ENCODE measurements at places on chromosomes 4 and X.

- no peak for DNase-seq
Measured at GRCh38 chrX:119647552-119648420, 41.6 kb upstream of the NKRF start.

DNA sequence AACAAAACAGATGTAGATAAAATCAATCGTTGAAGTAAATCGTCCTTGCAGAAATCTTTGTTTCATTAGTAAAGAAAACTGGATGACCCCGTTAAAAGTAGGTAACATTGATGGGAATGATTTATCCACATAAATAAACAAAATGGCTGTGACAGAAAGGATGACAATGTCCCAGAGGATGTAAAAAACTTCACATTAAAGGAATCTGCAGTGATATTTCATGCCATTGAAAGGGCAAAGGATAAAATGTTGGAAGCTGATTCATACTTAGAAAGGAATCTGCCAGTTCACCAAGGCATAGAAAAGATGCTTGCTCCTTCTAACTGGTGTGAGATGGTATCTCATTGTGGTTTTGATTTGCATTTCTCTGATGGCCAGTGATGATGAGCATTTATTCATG is 24.2 kb upstream of the EPGN start:
- no peak for DNase-seq

DNA sequence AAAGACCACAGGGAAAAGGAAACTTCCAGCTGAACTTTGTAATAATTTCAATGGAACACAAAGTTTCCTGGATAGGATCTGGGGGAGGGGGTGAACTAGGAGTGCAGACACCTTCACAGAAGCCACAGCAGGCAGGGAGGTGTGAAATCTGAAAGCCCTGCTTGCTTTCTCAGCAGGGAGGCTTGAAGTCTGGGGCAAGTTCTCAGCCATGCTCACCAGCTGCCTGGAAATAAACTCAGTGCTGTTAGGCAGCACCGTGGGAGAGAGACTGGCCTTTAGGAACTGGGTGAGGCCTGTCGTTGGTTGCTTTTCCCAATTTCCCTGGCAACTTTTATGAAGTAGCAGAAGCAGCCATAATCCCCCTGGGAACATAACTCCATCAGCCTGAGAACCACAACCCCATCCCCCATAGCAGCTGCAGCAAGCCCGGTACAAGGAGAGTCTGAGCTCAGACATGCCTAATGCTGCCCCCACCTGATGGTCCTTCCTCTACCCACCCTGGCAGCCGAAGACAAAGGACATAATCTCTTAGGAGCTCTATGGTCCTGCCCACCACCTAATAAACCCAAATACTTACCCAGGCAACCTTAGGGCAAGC is 39.2 kb upstream of the NMU start:
- DNase-seq, result no peak

GRCh38 chr4:45621971-45622370 is 501.9 kb downstream of the GABRG1 start:
- DNase-seq, result no peak

- DNase-seq, result no peak
Measured at GRCh38 chrX:149074398-149074797, 430.7 kb downstream of the IDS start.

- peak; percentile 2 for DNase-seq
Measured at GRCh38 chrX:143664302-143664701, 28.4 kb upstream of the SLITRK4 start.

GRCh38 chrX:109534933-109535332 is 1.7 kb upstream of the NXT2 start:
- no peak for DNase-seq

DNA sequence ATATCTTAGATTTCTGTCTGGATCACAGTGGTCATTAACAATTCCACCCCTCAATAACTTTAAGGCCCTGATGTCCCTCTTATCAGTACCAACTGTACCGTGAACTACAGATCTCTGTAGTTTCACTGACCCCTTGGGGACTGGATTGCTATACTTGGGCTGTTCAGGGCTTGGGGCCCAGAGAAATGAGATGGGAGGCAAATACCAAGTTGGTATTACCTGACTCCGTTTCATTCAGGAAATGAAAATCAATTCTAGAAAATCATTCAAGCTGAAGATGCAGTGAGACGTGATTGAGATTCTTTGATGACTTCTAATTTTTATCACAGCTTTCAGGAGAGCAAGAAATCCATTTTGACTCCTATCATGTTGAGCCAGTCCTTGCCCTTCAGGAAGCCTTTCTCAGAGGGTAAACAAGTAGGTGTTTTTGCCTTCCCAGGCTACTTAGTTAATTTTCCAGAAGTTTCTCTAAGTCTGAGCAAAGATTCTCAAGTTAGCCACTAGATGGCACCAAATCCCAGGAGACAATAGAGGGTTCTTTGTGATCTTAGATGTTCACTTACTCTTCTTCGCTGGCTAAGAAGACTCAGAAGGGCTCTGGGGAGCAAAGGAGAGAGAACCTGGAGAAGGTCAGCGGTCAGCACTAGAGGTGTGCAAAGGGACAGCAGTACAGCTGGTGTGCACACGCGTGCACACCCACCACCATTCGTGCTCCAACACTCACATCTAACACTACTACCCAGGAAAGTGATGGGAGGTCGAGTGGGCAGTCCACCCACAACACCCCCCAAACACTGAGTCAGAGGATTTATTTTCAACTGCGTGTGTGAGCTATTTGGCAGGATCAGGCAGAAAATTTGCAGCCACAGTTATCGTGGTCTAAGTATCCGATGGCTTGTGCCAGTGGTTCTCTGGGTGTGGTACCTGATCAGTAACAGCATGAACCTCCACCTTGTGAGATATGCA is 7.4 kb downstream of the HNRNPH2 start:
- DNase-seq, result peak; percentile 92

GRCh38 chr4:88751258-88752075 is 53.8 kb upstream of the NAP1L5 start:
- DNase-seq, result no peak

DNA sequence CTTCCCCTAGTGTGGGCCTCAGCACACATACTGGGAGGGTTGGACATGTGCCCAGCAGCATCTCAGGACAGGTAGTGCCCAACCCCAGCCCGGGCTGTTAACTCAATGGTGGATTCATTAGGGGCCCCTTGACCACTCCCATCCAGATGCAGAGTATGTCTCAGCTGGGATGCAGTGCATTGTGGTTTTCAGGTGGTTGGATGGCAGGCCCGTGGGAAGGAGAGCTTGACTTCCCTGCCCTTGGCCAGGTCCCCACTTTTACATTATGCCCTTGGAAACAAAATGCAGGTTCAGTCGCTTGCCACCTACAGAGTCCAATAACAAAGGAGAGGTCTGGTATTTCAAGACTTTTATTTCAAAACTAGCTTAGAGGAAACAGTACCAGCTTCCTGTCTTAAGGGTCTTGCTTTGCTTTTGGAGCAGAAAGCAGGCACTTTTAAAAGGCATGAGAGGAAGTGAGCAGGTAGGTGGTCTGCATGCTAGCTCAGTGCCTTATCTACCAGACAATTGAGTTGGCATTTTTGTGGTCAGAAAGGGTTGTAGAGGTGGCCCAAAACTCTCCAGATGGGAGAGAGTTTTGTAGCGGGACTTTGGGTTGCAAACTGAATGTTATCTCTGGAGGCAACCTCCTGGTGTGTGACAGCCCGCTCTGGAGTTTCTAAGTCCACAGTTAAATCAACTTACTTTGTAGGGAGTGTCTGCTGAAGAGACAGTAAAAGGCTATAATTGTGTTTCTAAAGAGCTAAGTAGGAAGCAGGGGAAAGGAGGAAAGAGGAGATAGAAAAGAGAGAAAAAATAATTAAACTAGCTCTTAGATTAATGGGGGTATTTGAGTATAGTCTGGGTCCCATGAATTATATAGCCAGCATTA is 171.0 kb downstream of the GALNTL6 start:
- DNase-seq, result no peak

- no peak for DNase-seq
Measured at GRCh38 chrX:22520128-22520828, 247.6 kb downstream of the CBLL2 start.

DNA sequence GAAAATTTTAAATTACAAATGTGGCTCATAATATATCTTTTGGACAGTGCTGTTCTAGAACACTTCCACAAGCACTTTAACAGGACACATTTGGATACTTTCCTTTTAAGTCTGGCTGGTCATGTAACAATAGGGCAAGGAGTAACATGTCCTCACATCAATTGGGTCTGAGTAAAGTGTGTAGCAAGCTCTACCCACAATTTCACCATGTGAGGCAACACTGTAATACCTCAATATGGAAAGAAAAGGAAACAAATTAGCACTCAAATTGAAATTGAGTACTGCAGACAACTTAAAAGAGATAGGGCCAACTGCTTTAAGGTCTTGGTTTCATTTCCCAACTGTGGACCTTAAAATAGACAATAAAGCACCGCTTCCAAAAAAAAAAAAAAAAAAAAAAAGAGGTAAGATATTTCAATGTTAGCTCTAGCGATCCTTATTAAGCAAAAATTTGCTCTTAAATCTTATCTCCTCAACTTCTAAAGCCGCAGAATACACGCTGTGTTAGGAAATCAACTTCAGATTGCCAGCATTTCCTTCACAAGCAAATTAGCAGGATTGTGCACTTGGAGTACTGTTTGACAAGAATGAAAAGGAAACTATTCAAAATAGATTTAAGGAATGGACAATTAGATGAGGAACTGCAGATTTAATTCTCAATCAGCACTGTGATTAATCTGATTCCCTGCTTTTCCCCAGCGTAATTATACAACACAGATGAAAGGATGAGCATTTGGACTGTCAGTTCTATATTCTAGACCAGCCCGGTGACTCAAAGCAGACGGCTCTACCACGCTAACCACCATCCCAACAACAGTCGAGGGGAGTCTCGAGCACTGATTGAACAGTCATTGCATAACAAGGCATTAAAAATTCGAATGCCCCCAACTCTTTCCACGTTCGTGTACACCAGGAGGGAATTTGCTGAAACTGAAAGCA is 1.6 kb downstream of the CASK start:
- DNase-seq, result no peak

DNA sequence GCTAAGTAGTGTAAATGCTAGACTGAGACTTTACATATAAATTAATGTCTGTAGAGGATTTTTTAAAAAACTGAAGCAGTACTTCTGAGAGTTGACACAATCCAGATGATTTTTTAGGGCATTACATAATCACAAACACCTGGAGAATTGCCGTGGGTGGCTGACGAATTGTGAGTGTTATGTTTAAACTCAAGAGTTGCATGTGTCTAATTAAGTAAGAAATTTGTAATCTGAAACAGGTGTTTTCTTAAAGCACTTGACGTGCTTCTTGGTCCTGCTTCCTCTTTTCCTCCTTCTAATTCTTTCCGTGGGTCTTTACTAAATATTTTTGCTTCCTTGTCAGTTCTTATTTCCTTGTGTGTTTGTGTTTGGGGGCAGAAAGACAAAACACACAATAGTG is 27.8 kb downstream of the PIR start:
- DNase-seq, result no peak

DNA sequence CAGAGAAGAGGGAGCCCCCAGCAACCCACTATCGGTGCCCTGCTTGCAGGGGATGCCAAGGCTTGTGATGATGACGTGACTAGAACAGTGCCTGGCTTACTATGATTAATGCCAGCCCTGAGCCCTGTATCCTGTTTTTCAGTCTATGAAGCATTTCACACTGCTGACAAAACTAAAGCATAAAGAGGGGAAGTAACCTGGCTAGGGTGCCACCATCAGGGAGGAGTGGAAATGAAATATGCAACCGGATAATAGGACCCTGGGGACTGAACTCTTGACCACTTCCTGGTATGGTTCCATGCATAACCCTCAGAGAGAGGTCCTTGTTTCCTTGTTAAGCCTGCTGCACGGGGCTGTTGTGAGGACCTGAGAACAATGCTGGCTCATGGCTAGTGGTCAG is 50.3 kb downstream of the MED28 start:
- DNase-seq, result no peak

GRCh38 chr4:110586131-110586850 is 36.6 kb downstream of the PITX2 start:
- DNase-seq, result no peak

DNA sequence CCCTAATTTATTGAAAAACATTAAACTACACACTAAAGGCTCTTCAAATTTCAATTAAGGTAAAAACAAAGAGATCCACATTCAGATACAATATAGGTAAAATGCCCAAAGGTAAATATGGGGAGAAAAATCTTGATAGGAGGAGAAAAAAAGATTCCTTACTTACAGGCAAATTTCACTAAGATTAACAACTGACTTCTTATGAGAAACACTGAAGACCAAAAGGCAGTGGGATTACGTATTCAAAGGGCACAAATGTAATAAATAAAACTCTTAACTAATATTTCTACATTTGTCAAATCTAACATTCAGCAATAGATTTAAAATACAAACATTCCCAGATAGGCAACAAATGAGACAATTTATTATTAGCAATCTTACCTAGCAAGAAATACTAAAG is 829.3 kb downstream of the SH3BGRL start:
- no peak for DNase-seq

DNA sequence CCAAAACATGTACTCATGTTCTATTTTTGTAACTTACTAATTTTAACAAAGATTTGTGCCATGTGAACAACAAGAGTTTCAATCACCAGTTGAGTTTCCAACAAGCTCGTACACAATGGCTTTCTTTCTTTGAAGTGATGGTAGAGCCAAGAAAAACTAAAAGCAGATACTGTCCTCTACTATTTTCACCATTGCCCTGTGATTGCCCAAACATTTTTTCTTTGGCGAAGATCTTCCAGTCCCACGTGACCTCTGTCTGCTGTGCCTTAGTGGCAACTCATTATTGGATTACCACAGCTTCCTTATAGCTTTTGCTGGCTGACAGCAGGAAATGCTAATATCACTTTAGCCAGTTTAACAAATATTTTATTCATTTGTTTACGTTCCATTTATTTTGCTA is 1147.1 kb downstream of the STIM2 start:
- DNase-seq, result no peak

All from spinal cord (tissue), 10 donors.